Bone marrow (tissue), 2 donors: ENCODE measurements at places on chromosomes 16 and 17.

- DNase-seq, result no peak
Observed at GRCh38 chr16:47142821-47143676, 696 bp downstream of the NETO2 start.

DNA sequence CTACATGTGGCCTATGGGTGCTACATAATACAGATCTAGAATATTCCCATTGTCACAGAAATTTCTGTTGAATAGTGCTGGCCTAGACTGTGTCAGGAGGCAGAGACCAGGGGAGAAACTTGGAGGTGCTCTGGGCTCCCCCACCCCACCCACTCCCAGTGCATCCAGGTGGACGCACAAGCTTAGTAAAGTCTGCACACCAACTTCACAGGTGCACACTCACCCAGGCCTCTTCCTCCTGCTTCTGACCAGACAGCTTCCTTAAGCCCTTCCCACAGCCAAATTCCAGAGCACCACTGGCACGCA is 7.6 kb upstream of the CNP start:
- no peak for DNase-seq

- peak; percentile 13 for DNase-seq
Observed at GRCh38 chr16:81623365-81624102, 155.6 kb upstream of the PLCG2 start.

GRCh38 chr16:12257926-12258561 is 281.5 kb downstream of the SNX29 start:
- no peak for DNase-seq

DNA sequence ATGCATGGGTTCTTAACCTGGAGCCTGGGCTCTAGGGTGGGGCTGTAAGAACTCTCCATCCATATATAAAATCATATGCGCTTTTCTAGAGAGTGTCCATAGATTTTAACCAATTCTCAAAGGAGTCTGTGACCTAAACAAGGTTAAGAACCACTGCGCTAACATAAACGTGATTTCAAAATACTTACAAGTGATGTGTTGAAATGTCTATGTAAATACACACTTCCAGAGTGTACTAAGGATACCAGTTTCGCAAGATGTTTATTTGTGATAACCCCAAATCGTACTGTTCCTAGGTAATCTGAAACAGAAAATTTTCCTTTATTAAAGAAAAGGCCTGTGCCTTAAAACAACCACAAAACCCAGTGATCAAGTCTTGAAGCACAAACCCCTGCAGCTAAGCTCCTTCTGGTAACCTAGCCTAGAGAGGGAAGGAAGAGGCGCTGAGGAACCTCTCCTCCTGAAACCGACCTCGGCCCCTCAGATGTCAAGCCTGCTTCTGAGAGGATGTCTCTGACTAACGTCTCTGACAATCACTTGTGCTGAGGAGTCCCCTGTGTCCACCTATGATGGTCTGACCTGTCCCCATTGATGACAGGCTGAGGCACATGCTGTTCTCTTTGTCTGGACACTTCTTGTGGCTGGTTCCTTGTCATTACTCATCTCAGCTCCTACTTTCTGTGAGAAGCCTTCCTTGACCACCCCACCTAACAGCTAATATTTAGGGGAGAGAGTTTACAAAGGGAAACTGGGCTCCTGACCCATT is 32.2 kb downstream of the SNN start:
- no peak for DNase-seq

DNA sequence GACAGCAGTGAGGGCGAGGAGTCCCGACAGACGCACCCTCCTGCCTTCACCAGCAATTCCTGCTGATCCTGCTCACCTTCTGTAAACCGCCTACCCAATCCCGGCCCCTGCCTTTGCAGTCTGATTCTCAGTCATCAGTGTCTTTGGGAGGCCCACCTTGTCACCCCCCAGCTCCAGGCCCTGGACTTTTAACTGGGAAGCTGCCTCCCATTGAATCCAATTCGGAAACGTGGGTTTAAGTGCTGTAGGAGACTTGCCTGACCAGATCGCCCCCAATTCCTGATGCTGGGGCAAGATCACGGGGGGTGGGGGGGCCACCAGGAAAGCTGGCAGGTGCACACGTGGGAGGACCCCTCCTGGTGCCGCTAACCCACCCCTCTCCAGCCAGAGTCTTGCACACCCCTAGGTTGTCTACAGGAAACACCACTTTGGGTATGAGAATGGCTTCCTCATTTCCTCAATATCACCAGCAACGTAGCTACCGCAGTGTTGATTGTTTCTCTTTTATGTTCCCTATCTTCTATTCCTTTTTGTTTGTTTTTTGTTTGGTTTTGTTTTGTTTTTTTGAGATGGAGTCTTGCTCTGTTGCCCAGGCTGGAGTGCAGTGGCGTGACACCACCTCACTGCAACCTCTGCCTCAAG is 46.6 kb upstream of the CMIP start:
- DNase-seq, result no peak

GRCh38 chr17:50148226-50149090 is 2.0 kb downstream of the PPP1R9B start:
- DNase-seq, result peak; percentile 59

DNA sequence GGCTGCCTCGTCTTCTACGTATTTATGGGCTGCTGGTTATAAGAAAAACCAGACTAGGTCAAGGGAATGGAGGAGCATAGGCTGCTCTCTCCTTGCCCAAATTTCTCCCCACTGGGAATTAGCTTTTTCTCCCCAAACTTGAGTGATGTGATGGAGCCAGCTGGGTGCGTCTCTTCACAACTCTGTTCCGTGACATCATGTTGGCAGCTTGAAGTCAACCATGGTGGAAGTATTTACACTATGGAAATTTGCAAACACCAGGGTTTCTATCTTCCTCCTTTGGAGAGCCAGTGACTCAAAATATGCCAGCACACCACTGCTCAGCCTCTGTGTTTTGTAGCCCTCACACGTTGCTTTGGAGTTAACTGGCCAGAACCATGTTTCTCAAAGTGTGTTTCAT is 78.1 kb downstream of the OR1D5 start:
- DNase-seq, result no peak

GRCh38 chr16:19980632-19981265 is 92.9 kb downstream of the GPR139 start:
- no peak for DNase-seq

DNA sequence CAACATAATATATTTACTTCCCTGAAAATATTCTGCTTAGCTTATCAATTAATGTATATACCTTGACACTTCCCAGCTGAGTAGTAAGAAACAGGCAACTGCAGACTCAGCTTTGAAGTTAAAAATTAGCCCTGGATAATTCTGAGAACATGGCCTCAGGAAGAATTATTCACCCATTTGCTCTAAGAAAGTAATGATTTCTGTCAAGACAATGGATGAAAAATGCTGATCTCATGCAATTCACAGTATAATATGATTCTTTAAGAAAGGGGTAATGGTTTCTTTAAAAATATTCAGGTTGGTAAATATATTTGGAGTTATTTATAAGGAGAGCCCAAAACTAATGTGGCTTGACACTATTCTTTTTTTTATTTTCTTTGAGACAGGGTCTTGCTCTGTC is 88.8 kb downstream of the CACNG1 start:
- no peak for DNase-seq

DNA sequence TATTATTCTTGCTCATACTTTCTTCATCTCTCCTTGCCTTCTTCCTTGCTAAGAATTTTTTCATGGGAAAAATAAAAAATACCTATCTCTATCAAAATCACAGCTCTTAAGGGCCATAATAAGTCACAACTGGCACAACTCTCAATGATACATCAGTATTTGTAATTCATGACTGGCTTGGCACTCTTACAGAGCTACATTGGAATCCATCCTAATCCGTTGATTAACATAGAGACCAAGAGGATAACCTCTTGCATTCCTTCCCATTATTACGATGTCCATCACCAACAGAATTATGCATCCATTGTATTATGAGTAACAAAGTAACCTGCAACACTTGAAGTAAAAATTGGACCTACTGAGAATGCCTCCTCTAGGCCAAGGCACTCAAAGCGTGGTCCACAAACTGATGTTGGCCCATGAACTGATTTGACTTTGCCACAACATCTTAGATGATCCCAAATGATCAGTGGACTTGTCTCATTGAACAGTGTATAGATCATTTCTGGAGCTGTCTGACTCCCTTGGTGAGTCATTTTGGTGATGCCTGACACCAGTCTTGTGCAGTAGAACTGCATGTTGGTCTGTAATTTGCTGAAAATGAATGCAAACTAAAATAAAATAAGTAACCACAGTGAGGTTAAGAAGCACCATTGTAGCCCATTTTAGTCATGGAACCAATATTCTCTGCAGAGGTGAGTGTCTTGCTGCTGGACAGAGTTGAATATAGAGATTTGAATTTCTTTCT is 163.2 kb downstream of the AXIN2 start:
- DNase-seq, result no peak

- peak; percentile 47 for DNase-seq
Observed at GRCh38 chr17:39170109-39170508, 4.1 kb upstream of the ARL5C start.

DNA sequence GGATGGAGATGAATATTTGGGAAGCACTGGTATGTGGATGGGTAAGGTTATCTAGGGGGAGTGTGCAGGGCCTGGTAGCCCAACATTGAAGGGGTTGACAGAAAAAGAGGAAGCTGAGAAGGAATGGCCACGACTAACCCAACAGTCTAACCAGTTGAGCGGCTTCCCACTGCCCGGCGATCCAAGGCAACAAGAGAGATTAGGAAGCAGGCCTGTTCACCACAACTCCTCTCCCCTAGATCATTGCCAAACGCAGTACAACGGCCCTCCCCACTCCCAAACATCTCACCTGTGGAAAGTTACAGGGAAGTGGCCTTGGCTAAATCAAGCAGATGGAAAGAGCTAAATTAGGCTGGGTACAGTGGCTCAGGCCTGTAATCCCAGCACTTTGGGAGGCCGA is 11.2 kb upstream of the RANGRF start:
- DNase-seq, result no peak

- no peak for DNase-seq
Observed at GRCh38 chr16:64346080-64346479, 775.8 kb downstream of the CDH11 start.

DNA sequence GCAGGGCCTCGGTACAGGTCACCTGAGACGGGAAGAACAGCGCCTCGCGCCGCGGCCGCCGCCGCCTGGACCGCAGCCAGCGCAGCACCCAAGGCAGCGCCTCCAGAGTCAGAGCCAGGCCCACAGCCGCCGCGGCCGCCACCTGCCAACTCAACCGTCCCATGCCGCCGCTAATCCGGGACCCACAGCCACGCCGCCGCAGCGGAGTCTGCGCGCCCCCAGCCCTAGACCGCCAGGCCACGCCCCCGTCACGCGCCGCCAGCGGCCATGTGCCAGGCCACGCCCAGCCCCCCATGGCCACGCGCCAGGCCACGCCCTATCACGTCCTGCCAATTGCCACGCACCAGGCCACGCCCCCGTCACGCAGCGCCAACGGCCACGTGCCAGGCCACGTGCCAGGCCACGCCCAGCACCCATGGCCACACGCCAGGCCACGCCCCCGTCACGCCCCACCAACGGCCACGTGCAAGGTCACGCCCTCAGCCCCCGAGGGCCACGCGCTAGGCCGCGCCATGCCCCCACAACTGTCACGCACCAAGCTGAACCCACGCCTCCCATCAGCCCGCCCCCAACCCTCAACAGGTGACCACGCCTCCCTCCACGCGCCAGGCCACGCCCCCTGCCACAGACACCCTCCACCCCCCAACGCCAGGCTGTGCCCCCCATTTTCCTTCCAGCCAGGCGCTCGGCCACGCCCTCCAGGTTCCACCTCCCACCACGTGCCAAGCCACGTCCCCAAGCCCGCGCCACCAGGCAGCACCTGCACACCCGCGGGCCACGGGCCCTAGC is at the start of gene PLD6:
TSS of gene PLD6 (minus strand) at position 210 of the 789 bp plus-strand sequence. CDS start at position 163, 47 bp downstream.
- no peak for DNase-seq

- DNase-seq, result no peak
Observed at GRCh38 chr17:35982409-35983191, 1.3 kb upstream of the CCL16 start.

DNA sequence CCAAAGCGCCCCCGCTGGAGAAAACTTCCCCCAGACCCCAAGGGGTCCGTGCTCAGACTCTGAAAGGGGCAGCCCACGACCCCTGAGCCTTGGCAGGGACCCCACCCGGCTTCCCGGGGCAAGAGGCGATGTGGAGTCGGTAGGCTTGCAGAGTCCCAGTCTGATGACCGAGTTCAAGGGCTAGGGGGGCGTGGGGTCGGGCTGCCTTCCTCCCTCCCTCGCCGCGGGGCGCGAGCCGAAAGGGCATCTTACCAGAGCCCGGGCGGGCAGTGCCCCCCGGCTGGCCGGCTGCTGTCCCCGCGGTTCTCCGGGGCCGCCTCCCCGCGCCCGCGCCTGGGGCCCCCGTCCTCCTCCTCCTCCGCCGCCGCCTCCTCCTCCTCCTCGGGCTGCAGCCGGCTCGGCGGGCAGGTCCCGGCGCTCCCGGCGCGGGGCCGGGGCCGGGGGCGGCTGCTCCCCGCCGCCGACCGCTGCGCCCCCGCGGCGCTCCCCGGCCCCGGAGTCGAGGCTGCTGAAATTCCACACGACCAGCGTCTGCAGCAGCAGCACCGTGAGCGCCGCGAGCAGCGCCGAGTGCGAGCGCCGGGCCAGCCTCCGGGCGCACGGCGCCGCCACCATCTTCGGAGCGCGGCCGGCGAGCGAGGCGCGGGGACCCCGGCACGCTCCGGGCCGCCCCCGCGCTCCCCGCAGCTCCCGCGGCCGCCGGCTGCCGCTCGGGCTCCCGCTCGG is 415 bp downstream of the XYLT1 start:
- DNase-seq, result peak; percentile 25

DNA sequence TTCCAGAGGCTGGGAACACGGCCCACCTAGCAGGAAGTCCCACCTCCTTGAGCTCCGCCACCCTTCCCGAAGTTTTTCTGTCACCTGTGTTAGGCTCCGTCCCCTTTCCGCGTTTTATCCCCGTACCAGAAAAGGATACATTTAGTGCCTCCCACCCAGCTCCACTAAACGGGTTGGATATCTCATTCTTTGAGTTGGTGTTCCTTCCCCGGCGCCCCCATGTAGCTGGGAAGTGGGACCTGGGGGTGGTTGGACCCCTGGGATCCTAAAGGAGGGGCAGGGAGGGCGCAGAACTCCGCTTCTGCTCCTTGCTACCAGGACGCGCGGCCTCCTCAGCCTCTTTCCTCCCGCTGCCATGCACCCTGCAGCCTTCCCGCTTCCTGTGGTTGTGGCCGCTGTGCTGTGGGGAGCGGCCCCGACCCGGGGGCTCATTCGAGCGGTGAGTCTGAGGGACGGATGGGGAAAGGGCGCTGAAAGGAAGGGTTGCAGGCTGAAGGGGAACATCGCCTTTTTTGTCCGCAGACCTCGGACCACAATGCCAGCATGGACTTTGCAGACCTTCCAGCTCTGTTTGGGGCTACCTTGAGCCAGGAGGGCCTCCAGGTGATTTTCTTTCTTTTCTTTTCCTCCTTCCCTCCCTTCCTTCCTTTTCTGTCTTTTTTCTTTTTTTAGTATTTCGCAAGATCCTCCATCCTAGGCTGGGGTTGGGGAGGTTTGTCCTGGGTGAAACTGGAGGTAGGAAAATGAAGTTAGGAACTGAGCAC is 669 bp downstream of the RNF167 start:
- no peak for DNase-seq

DNA sequence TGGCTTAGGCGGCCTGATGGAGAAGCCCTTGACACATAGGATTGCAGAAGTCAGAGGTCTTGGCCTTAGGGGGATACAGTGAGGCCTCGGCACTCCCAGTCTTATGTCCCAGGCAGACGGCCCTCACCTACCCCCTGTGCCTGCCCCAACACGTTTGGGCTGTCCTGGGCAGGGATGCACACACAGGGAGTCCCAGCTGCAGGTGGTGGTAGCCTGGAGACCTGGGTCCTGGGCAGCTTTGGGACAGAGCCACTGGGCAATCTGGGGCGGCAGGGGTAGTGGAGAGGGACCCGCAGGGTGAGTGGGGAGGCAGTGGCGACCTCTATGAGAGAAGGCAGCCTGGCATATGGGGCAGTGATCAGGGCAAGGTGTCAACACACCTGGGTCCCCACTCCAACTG is 48.3 kb downstream of the SDK2 start:
- no peak for DNase-seq

- DNase-seq, result no peak
Observed at GRCh38 chr16:81513204-81514040, 68.8 kb downstream of the CMIP start.
